NCI-H774 (cell line): ENCODE measurements at places on chromosomes 11 and 22.

DNA sequence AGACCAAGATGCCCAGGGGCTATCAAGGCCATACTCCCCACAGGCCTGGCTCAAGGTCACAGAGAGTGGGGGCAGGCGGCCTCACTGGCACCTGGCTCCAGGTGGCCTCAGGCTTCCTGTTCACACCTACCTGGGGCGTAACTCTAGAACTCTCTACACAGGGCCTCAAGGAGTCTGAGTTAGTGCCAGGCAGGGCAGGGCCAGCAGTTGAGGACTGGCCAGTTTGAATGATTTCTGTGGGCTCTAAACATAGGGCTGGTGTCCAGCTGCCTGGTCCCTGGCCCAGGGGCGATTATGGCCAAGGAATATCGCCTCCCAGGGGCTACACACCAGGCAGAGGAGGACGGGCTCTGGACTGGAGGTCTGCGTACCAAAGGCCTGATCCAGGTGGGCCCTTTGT lies 79.2 kb downstream of the WNT7B start:
- DNase-seq: no peak

- DNase-seq: no peak
Measured at GRCh38 chr22:27637604-27638003, 164.0 kb downstream of the MN1 start.

DNA sequence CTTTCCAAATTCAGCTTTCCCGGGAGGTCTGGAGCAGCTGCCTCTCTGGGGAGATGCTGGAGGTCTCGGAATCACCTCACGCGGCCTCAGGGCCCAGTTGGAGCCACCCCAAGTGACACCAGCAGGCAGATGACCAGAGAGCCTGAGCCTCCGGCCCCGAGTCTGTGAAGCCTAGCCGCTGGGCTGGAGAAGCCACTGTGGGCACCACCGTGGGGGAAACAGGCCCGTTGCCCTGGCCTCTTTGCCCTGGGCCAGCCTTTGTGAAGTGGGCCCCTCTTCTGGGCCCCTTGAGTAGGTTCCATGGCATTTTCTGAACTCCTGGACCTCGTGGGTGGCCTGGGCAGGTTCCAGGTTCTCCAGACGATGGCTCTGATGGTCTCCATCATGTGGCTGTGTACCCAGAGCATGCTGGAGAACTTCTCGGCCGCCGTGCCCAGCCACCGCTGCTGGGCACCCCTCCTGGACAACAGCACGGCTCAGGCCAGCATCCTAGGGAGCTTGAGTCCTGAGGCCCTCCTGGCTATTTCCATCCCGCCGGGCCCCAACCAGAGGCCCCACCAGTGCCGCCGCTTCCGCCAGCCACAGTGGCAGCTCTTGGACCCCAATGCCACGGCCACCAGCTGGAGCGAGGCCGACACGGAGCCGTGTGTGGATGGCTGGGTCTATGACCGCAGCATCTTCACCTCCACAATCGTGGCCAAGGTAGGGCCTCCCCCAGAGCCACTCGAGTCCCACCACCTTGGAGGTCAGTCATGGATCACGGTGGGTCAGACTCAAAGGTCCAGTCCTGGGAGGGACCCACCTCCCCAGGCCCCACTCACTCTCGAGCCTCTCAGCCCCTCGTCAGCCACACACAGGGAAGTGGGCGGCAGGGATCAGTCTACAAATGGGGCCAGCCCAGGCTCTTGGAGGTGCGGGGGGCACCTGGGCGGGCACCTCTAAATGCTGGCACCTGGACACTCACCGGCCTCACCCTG lies 525 bp downstream of the SLC22A12 start:
- DNase-seq: no peak

DNA sequence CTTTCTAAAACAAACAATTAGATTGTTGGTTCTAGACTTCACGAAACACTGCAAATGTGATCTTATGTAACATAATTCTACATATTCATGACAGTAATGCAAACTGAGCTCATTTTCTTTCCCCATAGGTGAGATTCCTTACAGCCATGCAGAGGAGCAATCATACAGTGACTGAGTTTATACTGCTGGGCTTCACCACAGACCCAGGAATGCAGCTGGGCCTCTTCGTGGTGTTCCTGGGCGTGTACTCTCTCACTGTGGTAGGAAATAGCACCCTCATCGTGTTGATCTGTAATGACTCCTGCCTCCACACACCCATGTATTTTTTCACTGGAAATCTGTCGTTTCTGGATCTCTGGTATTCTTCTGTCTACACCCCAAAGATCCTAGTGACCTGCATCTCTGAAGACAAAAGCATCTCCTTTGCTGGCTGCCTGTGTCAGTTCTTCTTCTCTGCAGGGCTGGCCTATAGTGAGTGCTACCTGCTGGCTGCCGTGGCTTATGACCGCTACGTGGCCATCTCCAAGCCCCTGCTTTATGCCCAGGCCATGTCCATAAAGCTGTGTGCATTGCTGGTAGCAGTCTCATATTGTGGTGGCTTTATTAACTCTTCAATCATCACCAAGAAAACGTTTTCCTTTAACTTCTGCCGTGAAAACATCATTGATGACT lies 1.5 kb downstream of the OR9G1 start:
- DNase-seq: no peak

DNA sequence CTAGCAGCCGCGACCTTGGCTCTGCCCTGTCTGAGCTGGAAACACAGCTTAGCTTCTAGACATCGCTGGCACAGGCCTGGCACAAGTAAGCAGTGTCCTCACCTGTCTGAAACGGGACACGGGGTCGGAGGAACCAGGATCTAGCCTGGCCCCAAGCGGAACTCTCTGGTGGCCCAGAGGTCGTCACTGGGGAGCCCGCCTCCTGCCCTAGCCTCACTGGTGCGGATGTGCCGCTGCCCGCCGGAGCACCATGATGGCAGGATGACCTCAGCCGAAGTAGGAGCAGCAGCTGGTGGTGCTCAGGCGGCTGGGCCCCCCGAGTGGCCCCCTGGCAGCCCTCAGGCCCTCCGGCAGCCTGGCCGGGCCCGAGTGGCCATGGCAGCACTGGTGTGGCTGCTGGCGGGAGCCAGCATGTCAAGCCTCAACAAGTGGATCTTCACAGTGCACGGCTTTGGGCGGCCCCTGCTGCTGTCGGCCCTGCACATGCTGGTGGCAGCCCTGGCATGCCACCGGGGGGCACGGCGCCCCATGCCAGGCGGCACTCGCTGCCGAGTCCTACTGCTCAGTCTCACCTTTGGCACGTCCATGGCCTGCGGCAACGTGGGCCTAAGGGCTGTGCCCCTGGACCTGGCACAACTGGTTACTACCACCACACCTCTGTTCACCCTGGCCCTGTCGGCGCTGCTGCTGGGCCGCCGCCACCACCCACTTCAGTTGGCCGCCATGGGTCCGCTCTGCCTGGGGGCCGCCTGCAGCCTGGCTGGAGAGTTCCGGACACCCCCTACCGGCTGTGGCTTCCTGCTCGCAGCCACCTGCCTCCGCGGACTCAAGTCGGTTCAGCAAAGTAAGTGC lies 871 bp downstream of the SLC35E4 start:
- no peak for DNase-seq

GRCh38 chr11:57801183-57801485 lies 39.5 kb downstream of the CTNND1 start:
- DNase-seq: no peak

GRCh38 chr11:65095427-65095826 lies 587 bp upstream of the VPS51 start:
- no peak for DNase-seq

DNA sequence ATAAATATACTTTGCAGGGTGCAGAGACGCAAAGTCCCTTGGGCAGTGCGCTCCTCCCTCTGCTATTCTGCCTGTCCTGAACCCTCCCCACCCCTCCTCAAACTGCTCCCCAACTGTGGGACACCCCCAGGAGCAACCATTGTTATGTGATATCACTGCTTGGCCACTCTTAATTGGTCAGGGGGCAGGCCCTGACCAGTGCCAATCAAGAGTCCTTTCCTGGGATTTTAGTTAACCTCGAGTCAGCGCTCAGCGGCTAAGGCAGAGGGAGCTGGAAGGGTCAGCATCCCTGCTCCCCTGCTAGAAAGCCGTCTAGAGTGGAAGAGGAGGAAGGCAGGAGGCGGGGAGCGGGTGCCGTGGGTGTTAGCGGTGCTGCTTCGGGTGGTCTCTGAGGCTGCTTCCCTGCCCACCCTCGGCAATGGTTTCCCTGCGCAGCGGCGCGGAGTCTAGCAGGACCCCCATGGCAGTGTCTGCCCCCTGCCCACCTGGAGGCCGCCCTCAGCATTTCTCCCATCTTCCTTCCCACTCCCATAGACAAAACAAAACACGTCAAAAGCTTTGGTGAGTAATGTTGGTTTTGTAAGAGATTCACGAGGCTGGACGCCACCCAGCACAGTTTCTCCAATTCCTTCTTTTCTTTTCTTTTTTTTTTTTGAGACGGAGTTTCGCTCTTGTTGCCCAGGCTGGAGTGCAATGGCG lies 38.4 kb upstream of the A4GALT start:
- DNase-seq: no peak

DNA sequence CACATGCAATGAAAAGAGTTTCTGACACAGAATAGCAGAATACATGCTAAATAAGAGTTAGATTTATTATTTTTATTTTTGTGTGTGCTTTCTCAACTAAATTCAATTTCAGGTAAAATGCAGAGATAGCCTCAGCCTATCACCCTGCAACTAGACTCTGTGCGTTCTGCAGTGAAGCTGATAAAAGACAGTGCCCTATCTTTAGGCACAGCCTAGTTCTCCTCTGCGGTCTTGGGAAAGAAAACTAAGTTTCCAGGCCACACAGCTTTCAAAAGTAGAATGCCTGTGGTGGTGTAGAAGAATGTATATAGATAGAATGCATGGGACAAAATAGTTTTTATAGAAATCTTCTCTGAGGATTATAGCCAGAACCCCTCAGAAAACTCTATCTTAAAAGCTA lies 12.0 kb upstream of the MMP1 start:
- DNase-seq: no peak

GRCh38 chr11:69049490-69049867 lies 747 bp downstream of the TPCN2 start:
- DNase-seq: no peak

- DNase-seq: peak; percentile 26
Measured at GRCh38 chr11:9280655-9281301, 15.6 kb upstream of the DENND5A start.

DNA sequence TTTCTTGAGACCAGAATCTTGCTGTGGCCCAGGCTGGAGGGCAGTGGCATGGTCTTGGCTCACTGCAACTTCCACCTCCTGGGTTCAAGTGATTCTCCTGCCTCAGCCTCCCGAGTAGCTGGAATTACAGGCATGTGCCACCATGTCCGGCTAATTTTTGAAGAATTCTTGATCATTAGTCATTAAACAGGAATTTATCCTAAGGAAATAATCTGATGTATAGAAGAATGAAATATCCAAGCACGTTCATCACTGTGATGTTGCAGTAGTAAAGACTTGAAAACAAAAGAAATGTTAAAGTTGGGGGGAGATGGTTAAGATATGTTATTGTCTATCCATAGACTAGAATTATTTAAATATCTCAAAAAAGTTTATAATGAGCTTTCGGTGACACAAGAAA lies 23.6 kb downstream of the CBL start:
- DNase-seq: no peak

DNA sequence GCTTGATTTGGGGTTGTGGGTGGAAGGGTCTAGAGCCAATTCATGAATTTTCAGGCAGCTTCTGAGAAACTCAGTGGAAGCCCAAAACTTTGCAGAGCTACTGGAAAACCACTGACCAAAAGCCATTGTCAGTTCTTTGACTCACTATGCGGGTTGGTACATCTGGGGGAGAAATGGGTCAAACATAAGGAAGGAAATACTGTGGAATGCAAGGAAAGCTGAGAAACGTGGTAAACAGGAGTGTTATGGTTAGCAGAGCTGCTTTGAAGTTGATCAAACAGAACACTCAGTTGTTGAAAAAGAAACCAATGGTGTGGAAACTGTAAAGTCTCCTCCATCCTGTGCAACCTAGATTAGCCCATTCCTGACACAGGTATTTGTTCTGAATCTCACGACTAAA lies 6.3 kb upstream of the ABTB2 start:
- no peak for DNase-seq

GRCh38 chr11:61054927-61055562 lies 47.2 kb upstream of the CD5 start:
- no peak for DNase-seq

GRCh38 chr11:3808861-3809623 lies 682 bp downstream of the PGAP2 start:
- DNase-seq: peak; percentile 3

DNA sequence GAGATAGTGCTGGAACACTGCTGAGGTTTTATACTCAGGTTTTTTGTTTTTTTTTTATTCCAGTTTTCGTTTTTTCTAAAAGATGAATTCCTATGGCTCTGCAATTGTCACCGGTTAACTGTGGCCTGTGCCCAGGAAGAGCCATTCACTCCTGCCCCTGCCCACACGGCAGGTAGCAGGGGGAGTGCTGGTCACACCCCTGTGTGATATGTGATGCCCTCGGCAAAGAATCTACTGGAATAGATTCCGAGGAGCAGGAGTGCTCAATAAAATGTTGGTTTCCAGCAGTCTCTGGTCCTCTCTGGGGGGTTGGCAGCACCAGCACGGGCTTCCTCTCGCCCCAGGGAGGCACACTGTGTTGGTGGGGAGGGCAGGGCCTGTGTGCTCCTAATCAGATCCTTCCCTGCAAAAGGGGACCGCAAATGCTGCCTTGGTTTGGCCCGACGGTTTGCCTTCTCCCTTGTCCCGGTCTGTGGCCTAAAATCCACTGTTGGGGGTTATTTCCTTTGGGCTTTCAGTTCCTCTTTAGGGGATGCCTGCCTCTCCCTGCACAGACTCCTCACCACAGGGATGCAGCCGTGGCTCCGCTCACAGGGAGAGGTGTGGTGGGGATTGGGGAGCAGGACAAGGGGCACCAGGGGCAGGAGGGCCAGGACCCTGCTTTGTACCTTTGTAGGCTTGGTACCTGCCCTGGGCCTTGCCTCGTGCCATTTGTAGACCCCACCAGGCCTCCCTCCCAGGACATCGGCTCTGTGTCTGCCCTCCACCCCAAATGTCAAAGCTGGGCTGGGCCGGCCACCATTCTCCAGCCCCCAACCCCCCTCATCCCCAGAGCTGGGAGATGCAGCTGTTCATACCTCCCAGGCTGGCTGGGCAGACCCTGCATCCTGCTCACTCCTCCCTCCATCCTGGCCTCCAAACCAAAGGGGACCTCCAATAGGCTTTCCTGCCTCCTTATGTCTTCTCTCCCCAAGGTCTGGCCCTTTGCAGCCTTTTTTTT lies 13.5 kb downstream of the MCAT start:
- DNase-seq: no peak

GRCh38 chr22:42500161-42500835 lies 19.3 kb downstream of the RRP7A start:
- DNase-seq: peak; percentile 5

DNA sequence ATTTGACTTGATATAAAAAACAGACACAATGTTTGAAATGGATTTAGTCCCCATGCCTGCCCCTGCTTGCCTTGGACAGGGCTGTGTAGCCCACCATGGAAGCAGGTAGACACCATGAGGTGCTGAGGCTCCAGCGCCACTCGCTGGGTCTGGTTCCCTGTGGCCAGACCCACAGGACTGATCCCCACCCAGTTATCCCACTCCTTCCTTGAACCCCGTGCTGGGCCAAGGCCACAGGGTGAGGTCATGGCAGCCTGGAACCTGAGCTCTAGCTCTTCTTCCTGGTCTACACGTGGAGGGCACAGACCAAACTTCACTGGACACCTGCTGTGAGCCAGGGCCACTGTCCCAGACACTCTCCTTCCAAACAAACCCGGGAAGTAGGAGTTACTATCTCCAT lies 42.5 kb downstream of the GAB4 start:
- no peak for DNase-seq

- no peak for DNase-seq
Measured at GRCh38 chr22:49553076-49553475, 274.6 kb downstream of the BRD1 start.
